ENCODE measurements at places on chromosomes 11 and 22. TPM values are rescaled to one million over a fixed set of nuclear protein-coding genes. Genes with fewer than 3 reads are reported as not detected.

Gene NAV2
- 4.9 TPM for total RNA-seq

Gene C11orf21
- total RNA-seq: not detected

Gene OR8G1
- not detected for total RNA-seq

Gene CASP4
- total RNA-seq: 126 TPM

Gene APOC3
- not detected for total RNA-seq

Gene TTC36
- total RNA-seq: not detected

Gene CDC42BPG
- 32.5 TPM for total RNA-seq

Gene FZD4
- total RNA-seq: 19.2 TPM

- H3K27me3 ChIP-seq: no peaks in the 10 kb centered on the region
- no peak overlapping the region for H3K27ac ChIP-seq
- H3K36me3 ChIP-seq: peaks cover 30% of the 10 kb centered on the region
- no peak for DNase-seq
Measured at GRCh38 chr11:62580959-62581715, 7.4 kb upstream of the EEF1G start.

DNA sequence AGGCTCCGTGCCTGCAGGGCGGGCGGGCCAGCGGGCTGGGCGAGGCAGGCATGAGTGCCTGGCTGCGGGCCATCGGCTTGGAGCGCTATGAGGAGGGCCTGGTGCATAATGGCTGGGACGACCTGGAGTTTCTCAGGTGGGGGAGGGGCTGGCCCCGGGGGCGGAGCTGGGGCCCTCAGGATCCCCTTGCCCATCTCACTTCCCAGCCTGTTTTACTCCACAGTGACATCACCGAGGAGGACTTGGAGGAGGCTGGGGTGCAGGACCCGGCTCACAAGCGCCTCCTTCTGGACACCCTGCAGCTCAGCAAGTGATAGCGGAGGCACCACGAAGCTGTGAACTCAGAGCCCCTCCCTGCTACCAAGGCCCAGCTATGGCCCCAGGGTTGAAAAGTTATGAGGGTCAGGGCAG, 5.9 kb downstream of the PHOX2A start:
- H3K4me3 ChIP-seq: no peak overlapping the region
- peak; percentile 53 for DNase-seq
- peaks cover 49% of the 10 kb centered on the region for H3K36me3 ChIP-seq

DNA sequence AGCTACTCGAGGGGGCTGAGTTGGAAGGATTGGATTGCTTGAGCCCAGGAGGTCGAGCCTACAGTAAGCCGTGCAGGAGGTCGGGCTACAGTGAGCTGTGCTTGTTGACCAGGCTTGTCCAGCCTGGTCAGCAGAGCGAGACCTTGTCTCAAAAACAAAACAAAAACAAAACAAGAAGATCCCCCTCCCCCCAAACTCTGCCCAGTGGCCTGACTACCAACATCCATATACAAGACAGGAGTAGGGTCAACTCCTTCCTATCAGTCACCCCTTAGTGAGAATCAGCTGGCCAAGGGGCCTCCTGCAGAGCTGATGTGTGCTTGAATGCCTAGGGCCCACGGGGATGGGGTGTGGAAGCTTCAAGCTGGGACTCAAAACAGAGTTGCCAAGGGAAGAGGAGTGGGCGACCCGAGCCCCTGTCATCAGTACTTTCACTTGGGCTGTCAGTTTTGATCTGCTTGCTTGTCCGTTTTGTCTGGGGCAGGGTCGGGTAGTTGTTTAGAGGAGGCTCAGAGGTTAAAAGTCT, 942 bp upstream of the TSPAN18 start:
- no peak for DNase-seq
- H3K36me3 ChIP-seq: no peaks in the 10 kb centered on the region
- H3K4me1 ChIP-seq: peaks cover 39% of the 10 kb centered on the region
- no peak overlapping the region for H3K4me3 ChIP-seq

DNA sequence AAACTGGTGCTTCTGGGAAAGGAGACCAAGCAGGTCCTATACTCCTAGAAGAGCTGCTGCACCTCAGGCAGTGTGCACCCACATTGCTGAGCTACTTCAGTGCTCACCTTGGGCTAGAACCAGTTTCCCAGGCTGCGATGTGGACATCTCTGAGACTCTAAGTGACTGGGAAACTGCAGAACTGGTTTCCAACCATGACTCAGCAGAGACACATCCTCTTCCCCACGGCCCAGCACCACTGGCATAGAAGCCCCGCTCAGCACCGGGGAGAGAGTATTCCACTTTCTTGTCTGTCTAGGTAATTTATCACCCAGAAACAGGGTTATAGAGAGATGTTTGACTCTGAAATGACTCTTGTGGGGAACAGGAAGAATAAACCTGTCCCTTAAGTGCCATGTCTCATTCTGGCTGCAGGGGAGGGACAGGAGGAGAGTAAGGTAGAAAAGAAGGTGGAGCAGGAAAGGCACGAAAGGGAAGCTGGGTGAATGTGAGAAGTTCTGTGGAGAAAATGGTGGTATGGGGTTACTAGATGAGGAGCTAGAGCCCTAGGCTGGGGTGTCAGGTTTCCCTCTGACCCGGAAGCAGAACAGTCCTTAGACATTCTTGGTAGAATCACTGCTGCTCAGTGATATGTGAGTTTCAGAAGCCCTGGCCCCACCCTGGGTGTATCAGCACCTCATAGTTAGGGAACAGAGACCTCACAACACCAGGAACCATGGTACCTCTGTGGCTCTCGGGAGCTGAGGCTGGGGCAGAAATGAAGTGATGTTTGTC, 340.4 kb upstream of the NCAM1 start:
- no peaks in the 10 kb centered on the region for H3K4me1 ChIP-seq
- no peaks in the 10 kb centered on the region for H3K27me3 ChIP-seq
- no peaks in the 10 kb centered on the region for H3K36me3 ChIP-seq
- no peak overlapping the region for H3K27ac ChIP-seq
- DNase-seq: no peak

DNA sequence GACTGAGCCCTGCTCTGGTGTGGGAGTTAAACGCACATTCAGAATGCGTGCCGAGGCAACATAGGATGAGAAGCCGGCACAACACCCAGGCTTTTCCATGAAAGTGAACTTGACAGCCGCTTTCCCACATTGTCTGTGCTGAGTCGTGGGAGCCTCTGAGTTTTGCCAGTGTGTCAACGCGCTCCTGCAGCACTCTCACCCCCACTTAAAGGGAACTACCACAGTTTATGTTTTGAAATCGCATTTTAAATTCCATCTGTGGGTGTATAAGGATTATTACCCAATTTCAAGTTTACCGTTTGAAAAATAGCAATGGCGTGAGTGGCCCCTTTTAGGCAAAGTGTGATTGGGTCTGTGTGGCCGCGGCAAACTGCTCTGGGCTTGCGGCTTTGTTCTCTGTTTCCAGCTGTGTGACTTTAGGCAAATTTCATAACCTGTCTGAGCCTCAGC, 81.5 kb downstream of the FBLN1 start:
- no peaks in the 10 kb centered on the region for H3K27me3 ChIP-seq
- H3K36me3 ChIP-seq: no peaks in the 10 kb centered on the region
- H3K4me3 ChIP-seq: no peak overlapping the region
- no peak for DNase-seq
- no peak overlapping the region for H3K27ac ChIP-seq
- H3K4me1 ChIP-seq: peaks cover 7% of the 10 kb centered on the region

DNA sequence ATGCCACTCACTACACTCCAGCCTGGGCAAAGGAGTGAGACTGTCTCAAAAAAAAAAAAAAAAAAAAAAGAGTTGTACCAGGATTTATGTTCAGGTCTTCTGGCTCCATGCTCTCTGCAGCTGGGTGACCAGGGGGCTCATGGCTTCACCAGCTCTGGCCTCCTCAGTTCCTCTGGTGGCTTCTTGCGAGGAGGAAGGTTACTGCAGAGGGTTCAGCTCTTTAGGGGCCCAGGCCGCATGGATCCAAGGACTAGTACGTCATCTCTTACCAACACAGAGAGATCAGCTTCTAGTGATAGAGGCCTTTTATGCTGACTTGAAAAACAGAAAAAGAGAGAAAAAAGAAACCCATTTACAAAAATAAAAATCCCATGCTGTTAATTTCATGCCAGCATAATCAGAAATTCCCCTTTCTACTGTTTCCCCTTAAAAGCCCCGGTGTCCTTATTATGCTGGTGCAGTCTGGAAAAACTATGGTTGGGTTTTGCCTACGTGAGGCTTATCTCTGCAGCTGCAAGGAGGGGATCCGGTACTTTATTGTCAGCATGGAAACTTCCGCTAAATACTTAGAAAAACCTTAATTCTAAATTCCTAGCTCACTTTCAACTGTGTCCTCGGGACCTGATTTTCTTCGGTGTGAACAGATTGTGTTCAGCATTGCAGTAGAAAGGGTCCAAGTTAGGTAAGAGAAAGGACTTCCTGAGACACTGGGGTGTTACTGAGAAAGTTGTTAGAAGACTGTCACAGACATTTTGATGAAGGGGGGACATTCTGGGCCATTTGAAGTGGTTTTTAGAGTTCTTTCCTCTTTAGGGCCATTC, 13.7 kb downstream of the ZBTB16 start:
- peak overlapping the region; percentile 27 for H3K4me3 ChIP-seq
- H3K27me3 ChIP-seq: no peaks in the 10 kb centered on the region
- peaks cover 88% of the 10 kb centered on the region for H3K36me3 ChIP-seq

GRCh38 chr22:17672417-17672991, 33.9 kb downstream of the BCL2L13 start:
- no peak overlapping the region for H3K27ac ChIP-seq
- peaks cover 24% of the 10 kb centered on the region for H3K36me3 ChIP-seq
- no peaks in the 10 kb centered on the region for H3K27me3 ChIP-seq
- H3K4me3 ChIP-seq: no peak overlapping the region
- DNase-seq: peak; percentile 12

DNA sequence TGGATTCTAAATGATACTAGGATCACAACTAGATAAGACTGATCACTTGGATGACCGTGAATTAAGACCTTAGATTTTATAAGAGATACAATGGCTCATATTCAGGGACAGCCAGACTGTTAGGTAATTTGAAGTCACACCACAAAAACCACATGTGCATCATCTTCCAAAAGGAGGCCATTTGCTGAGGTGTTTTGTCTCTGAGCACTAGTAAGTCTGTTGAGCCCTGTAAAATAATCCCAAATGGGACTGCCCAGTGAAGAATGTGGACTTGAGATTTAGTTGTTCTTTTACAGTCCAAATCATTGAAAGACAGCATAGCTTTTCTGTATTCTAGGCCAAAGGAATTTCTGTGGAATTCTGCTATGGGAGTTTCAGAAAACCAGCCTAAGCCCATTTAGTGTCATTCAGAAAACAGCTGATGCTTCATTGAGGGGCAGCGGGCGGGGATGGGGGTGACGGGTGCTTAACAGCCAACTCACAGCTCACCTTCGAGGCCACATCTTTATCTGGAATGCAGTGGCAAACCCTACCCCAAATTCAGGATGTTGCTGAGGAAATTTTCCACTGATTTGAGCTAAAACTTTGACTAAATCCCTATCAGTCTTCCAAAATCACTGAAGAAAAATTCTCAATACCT, 80.1 kb upstream of the BIRC3 start:
- no peaks in the 10 kb centered on the region for H3K27me3 ChIP-seq
- H3K4me1 ChIP-seq: peaks cover 2% of the 10 kb centered on the region
- no peaks in the 10 kb centered on the region for H3K36me3 ChIP-seq

- no peak overlapping the region for H3K27ac ChIP-seq
- DNase-seq: no peak
- H3K27me3 ChIP-seq: no peaks in the 10 kb centered on the region
- no peak overlapping the region for H3K4me3 ChIP-seq
- H3K4me1 ChIP-seq: peaks cover 35% of the 10 kb centered on the region
- peaks cover 4% of the 10 kb centered on the region for H3K36me3 ChIP-seq
Measured at GRCh38 chr22:46159212-46159611, 8.9 kb downstream of the PPARA start.

- peak overlapping the region; percentile 80 for H3K27ac ChIP-seq
- no peaks in the 10 kb centered on the region for H3K27me3 ChIP-seq
- no peak overlapping the region for H3K4me3 ChIP-seq
- peaks cover 24% of the 10 kb centered on the region for H3K4me1 ChIP-seq
- DNase-seq: peak; percentile 34
Measured at GRCh38 chr11:64313491-64314145, 3.7 kb downstream of the TRMT112 start.

- no peaks in the 10 kb centered on the region for H3K27me3 ChIP-seq
- no peak overlapping the region for H3K4me3 ChIP-seq
- DNase-seq: no peak
- no peaks in the 10 kb centered on the region for H3K4me1 ChIP-seq
- H3K36me3 ChIP-seq: no peaks in the 10 kb centered on the region
Measured at GRCh38 chr22:30781271-30781875, 86.7 kb downstream of the OSBP2 start.

GRCh38 chr11:86205421-86206336, 38.9 kb upstream of the EED start:
- no peaks in the 10 kb centered on the region for H3K27me3 ChIP-seq
- H3K27ac ChIP-seq: no peak overlapping the region
- DNase-seq: no peak
- H3K36me3 ChIP-seq: no peaks in the 10 kb centered on the region
- H3K4me1 ChIP-seq: peaks cover 15% of the 10 kb centered on the region

DNA sequence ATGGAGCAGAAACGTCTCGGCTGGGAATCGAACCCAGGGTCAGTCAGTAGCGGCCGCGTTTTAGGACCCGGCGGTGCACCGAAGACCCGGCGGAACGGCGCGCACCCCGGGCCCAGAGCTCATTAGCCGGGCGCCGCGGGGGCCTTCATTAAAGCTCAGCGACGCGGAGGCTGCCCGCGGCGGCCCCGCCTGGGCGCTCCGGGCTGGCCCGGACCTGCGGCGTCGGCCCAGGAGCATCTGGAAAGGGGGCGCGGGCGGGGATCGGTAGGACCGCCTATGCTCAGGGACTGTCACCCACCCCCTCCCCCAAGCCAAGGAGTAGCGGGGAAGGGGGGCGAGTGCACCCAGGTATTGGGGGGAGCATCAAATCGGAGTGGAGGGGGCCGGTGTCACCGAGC, 52.2 kb downstream of the CYTH4 start:
- H3K4me1 ChIP-seq: peaks cover 31% of the 10 kb centered on the region
- no peak overlapping the region for H3K27ac ChIP-seq
- no peak for DNase-seq

DNA sequence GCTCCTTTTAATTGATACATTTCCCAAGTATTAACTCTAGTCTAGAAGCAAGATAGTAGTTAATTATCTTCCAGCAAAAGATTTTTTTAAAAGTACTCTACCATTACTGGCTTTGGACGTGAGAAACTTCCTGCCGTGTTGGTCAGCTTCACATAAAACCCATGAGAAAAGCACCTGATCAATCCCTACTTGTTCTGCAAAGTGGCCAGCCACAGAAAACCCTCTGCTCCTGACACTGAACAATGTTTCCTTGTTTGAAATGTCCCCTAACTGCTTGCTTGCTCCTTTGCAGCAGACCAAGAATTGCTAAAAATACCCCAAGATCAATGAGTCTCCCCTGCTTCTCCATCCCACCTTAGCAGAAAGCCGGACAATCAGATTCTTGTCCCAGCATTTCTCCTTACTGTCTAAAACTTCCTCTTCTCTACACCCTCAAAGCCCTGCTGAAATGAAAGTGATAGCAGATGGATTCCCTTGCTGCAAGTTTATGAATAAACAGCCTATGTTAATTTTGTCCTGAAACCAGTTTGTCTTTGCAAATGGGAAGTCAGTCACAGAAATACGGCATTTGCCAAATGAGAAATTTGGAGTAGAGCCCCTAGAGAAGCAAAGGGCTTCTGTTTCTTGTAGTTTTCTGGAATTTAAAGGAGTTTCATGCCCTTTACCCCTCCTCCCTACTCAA, 207.1 kb upstream of the ARHGAP20 start:
- no peak overlapping the region for H3K4me3 ChIP-seq
- no peak overlapping the region for H3K27ac ChIP-seq
- no peaks in the 10 kb centered on the region for H3K36me3 ChIP-seq
- H3K4me1 ChIP-seq: peaks cover 18% of the 10 kb centered on the region
- peak; percentile 30 for DNase-seq

Data from stomach (tissue), 19 donors.